ENCODE measurements at places on chromosomes 5 and 9.

DNA sequence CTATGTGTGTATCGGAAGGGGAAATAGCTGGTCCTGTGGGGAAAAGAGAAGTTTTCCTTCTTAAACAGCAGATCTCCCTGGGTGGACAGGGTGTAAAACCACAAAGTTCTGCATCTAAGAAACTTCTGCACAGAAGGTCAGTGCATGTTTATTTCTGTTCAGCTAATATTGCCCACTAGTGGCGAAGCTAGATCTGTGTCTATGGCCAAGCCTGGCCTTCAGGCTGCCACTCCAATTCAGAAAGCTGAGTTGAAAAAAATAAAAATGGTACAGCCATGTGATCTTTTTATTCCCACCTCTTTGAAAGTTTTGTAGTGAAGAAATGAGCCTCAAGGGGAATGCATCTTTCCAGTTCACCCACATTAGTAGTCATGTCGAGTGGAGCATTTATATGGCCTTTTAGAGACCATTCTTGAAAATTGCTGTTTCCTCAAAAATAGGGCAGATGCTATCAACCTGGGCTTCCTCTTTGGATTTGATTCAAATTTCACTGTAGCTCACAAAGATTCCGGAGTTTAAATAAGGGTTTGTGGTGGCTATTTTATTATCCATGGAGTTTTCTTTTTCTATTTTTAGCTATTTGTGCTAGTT lies 488.0 kb downstream of the PRELID2 start:
- DNase-seq, result peak; percentile 48

- DNase-seq, result no peak
These were observed 249.9 kb downstream of the NTRK2 start for GRCh38 chr9:84919440-84919839.

DNA sequence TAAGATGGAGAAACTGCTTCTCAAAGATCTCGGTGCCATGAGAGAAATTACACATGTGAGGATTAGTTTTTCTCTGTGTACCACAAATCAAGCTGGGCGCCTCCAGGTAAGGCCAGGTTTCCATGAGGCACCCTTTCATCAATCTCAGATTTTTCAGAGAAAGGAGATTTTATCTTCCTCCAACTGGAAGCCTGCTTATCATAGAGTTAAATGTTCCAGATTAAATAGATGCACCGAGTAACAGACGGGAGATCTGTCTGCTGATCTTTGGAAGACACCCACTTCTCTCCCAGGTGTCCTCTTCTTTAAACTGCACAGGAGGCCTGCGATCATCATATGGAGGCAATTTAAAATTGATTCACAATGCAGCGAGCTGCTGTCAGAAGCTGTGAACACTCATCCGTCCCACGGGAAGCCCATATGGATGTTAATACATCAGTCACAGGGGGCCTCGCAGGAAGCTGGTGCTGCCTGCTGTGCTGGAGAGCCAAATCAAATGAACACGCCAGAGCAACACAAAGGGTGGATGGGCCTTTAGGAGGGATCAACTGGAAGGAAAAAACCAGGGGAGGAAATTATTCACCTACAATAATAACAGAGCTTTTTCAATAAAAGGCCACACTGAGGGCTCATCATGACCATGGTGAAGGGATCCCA lies 93.3 kb downstream of the TLE1 start:
- peak; percentile 73 for DNase-seq

DNA sequence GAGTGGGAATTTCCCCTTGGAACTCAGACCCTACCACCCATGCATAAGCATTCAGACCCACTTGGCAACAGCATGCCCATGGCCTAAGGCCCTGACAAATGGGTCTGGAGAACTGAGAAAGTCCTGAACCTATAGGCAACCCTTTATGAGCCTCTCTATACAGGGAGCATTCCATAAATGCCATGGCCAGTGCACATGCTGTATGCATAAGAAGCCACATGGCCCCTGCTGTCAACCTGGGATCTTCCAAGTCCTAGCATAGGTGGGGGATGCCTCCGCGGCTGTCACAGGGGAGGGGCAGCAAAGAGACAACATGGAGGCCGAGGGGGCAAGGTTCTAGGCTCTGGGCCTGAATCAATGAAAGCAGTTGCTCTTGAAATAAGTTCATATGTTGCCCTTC lies 8.2 kb upstream of the NIPAL4 start:
- no peak for DNase-seq

DNA sequence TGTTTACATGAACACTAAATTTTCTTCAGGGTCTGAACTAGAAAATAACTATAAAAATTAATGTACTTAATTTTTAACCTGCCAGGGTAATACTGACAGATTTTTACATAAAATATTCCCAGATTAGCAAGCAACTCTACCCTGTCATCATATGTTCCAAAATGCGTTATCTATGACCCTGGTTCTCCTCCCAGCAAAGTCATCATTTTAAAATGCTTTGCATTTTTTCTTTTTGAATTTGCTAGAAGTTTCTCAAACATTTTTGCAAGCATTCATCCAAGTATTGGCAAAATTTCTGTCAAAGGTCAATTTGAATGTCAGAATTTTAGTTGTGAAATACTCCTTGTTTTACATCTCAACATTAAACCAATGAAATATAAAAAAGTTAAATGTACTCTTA lies 144.5 kb upstream of the FTMT start:
- DNase-seq, result no peak

- DNase-seq, result no peak
These were observed 25.0 kb downstream of the LARP1 start for GRCh38 chr5:154780128-154780527.

DNA sequence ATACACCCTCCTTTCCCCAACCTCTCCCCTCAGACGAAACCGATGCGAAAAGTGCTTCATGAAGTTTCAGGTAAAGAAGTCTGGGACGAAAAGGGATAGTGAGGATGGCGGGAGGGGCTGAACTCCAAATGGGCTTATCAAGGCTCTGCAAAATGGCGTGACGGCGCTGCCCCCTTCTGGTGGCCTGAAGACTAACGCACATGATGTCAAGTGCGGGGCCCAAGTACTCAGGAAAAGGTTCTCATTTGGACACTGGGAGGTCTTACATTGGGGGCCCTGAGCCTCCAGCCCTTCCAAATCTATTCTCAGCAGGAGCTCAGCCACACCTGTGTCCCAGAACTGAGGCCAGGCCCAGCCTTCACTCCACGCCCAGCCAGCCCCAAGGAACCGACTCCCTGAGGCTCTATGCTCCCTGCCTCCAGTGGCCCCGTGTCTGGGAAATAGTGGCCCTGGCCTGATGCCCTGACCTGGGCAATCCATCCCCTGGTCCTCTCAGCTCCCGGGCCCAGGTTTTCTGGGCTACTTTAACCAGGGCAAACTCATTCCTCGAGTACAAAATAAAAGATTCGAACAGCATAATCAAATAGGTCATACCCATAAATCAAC lies 119.9 kb downstream of the KCNIP1 start:
- DNase-seq, result peak; percentile 40

DNA sequence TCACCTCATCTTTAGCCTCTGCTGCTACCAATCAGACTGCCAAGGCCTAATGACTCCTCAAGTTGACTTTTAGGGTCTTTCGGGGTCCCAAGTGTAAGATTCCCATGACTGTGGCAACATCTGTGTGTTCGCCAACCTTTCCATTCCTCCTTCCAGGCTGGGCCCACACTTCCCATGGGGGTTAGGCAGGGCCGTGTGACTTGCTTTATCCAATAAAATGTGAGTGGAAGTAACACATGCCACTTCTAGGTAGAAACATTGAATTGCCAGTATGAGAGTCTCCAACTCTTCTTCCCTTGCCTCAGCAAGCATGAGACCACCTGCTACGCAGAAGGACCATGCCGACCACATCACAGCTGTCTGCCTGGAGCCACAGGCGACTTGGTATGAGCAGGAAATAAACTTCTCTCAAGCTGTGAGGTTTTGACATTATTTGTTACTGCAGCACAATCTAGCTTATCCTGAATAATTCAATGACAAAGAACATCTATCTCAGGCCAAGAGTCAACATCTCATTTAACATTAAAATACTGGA lies 190.4 kb upstream of the IER5L start:
- DNase-seq, result no peak

DNA sequence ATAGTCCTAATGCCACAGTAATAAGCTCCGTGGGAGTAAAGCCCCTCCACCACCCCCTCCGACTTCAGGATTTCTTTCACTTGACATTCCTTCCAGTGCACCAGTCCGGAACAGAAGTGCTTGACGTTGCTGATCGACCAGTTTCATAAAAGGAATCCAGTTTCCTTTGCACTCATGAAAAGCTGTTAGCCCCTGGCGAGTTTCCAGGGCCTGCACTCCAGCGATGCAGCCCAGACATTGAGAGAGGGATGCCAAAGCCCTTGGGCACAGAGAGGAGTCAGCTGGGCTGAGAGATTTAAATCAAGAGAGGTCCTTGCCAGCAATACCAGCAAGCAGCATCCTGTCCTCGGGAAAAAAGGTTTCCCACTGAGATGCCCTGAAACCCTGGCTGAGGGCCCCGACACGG lies 170.1 kb downstream of the GABBR2 start:
- DNase-seq, result peak; percentile 18

- no peak for DNase-seq
These were observed 893 bp upstream of the ABLIM3 start for GRCh38 chr5:149140197-149141002.

GRCh38 chr9:78103971-78104433 lies 72.4 kb upstream of the GNAQ start:
- no peak for DNase-seq

DNA sequence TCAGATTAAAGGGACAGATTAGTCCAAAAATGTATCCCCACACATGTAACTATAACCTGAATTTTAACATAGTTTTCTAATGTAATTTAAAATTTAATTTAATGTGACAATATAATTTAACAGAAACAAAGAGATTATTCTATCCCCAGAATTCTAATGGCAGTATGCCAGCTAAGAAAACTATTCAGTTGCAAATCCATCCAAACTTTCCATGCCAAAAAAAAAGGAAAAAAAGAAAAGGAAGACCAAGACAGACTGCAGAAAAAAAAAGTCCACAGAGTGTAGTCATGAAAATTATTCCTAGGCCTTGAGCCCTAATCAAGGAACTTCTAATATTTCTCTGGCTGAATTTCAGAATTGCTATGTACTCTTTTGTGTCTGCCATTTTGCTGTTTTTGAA lies 217.6 kb downstream of the CDH18 start:
- no peak for DNase-seq

DNA sequence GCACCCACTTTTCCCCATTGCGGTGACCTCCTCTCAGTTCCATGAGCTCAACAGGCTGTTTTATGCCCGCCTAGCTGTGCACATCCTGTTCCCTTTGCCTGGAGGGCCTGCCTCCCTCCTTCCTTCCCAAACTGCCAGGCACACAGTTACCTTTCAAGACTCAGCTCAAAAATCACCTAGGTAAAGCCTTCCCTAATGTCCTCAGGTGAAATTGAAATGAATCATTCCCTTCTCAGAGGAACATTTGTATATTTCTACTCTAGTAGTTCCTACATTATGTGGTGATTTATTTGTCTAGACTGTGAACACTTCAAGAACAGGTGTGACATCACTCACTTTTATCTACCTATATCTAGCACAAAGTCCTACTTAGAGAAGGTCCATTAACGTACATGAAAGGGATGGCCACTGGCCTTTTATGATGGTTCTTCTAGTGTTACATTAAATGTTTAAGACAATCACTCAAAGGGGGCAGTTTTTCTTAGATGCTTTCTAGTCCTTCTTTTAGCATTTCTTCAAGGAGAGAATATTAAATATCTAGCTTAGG lies 103.5 kb upstream of the EQTN start:
- no peak for DNase-seq

GRCh38 chr5:181050016-181050415 lies 9.9 kb downstream of the BTNL9 start:
- no peak for DNase-seq

GRCh38 chr5:20680718-20681302 lies 692.8 kb upstream of the CDH18 start:
- no peak for DNase-seq

- peak; percentile 26 for DNase-seq
These were observed 87.7 kb downstream of the PTCH1 start for GRCh38 chr9:95429096-95429495.

DNA sequence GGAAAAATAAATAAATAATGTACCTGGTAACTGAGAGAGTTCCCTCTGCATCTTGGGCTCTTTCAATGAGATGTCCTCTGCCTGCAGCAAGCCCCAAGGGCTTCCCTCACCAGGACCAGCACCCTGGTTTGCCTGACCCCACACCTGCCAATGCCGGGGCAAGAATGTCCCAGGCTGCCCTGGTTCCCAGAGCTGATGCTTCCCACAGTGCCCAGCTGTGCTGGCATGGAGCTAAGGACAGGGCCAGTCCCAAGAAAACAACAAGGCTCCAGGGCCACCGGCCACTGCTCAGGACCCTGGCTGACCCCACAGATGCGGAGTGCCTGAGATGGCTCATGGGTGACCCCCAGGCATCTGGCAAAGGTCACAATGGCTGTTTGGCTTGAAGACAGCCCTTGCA lies 123.5 kb downstream of the KCNIP1 start:
- no peak for DNase-seq

DNA sequence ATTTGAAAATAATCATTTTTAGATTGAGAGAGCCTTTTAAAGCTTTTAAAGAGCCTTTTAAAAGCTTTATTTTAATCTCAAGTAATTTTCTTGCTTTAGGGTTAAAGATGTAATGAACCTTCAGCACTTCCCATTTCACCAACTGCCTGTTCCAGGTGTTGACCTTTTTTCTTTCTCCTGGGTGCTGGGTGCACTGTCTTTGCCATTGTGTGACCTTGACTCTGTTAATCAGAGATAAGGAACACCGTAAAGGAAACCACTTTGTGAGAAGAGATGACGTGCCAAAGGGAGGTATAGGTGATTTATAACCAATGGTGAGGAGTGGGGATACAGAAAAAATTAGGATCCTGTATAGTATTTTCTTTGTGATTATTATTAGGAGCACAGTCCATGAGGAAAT lies 68.2 kb downstream of the NAA35 start:
- DNase-seq, result no peak

DNA sequence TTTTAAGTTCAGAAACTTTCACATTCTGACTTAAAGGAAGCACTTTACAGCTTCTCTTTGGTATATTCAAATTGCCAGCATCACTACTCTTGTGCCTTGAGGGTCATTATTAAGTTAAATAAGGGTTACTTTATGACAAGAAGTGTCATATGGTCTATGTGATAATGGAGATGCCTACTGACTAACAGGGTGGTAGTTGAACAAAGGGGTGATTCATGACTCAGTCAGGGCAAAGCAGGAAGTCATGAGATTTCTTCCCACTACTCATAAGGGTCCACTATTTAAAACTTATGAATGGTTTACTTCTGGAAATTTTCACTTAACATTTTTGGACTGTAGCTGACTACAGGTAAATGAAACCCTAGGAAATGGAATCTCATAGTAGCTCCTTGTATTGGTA lies 938.3 kb upstream of the PTPRD start:
- no peak for DNase-seq

GRCh38 chr5:16061163-16061562 lies 118.4 kb downstream of the MARCHF11 start:
- no peak for DNase-seq

- DNase-seq, result no peak
These were observed 26.5 kb upstream of the ABO start for GRCh38 chr9:133301253-133302230.

- DNase-seq, result peak; percentile 10
These were observed 476.1 kb upstream of the PTPRD start for GRCh38 chr9:11088821-11089374.

GRCh38 chr9:90904706-90905478 lies 103.3 kb downstream of the SYK start:
- DNase-seq, result no peak
